Pons (tissue), 1 donor: ENCODE measurements at places on chromosomes 5 and 9.

- DNase-seq = no peak
Observed at GRCh38 chr9:4289411-4290326, 10.2 kb downstream of the GLIS3 start.

DNA sequence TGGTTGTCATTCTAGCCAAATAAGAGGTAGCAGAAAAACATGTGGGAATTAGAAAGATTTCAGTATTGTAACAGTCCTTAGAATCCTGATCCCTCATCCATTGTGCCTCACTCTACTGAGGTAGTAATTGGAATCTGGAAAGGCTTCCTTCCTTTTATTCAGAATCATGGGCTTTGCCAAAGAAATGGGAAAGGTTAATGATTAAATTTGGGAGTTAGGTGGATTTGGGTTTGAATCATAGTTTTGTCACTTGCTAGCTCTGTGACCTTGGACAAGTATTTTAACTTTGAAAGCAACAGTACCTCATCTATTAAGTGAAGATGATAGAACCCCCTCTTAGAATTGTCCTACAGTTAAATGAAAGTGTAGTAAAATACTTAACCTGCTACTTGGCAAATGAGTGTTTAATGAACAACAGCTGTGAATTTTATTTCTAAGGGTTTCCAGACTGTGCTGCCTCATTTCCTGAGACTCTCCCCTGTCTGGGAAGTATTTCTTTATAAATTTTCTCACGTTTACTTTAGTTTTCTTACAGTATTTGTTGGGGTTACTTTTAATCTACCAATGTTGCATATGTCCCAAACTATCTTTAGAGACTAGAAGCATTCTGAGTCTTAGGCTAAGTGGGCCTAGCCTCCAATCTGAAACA is 11.7 kb downstream of the SPDL1 start:
- no peak for DNase-seq

GRCh38 chr5:31455172-31455571 is 76.7 kb downstream of the DROSHA start:
- DNase-seq = no peak

DNA sequence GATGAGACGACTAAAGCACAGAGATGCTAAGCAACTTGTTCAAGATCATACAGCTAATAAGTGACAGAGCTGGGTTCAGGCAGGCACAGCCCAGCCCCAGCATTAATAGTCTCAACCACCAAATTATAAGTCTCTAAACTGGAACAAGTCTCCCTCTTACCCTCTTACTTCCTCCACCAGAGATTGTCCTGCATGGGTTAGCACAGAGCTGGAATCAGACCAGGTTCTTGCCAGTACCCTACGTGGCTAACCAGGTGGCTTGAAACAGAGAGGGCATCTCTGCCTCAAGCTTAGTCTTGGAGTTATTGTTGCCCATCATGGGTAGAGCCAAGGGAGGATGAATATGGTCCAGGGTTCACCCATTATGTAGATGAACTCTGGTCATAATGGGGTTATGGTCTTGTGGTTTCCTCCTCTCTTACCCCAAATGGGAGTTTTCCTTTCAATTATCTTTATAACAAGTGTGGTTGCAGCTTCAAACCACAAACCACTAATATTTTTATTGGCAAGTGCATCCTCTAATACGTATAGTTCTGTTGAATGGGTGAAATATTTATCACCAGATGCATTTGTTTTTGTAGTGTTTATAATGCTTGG is 8.3 kb upstream of the XPA start:
- no peak for DNase-seq

GRCh38 chr5:113281194-113281593 is 153.6 kb downstream of the TSSK1B start:
- DNase-seq = no peak

DNA sequence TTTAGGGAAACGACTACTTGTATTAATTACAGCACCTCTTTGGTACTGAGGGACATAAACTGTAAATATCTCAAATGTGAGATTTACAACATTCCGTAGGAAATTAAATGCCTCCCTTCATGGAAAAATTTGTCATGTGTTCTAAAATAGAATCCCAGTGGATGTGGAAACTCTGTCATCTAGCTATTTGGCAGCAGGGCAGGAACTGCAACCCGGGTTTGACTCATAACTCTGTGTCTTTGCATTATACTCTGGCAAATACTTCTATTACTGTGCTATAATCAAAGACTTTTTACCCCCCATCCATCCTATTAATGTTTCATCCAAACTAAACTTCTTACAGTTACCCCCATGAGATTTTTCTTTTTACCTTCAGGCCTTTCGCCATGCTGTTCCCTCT is 6.6 kb downstream of the PLPPR1 start:
- no peak for DNase-seq

GRCh38 chr5:37957218-37957617 is 117.4 kb upstream of the GDNF start:
- DNase-seq = no peak

GRCh38 chr9:104227108-104227507 is 133.0 kb downstream of the SMC2 start:
- no peak for DNase-seq

DNA sequence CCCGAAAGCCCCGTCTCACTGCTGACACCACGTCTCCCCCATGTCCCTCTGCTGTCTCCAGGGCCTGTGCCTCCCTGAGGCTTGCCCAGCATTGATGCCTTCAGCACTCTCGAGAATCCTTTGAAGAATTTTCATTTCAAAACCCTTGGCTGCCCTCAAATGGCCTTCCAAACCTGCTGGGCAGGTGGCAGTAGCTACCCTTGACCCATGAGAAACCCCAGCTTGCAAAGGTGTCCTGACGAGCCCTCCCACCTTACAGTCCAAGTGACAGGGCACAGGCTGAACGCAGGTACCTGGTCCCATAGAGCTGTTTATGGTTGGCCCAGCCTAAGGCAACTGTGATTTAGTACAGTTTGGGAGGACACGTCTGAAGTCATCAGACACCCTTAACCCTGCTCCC is 97.2 kb upstream of the SPIN1 start:
- DNase-seq = no peak

- no peak for DNase-seq
Observed at GRCh38 chr9:105503881-105504280, 54.0 kb upstream of the FKTN start.

GRCh38 chr9:18874069-18874468 is 158.9 kb downstream of the SAXO1 start:
- DNase-seq = no peak

- DNase-seq = no peak
Observed at GRCh38 chr5:135395451-135395850, 3.6 kb downstream of the MACROH2A1 start.

GRCh38 chr9:811106-811531 is 30.4 kb upstream of the DMRT1 start:
- no peak for DNase-seq

GRCh38 chr5:163094492-163095180 is 342.8 kb upstream of the CCNG1 start:
- no peak for DNase-seq

DNA sequence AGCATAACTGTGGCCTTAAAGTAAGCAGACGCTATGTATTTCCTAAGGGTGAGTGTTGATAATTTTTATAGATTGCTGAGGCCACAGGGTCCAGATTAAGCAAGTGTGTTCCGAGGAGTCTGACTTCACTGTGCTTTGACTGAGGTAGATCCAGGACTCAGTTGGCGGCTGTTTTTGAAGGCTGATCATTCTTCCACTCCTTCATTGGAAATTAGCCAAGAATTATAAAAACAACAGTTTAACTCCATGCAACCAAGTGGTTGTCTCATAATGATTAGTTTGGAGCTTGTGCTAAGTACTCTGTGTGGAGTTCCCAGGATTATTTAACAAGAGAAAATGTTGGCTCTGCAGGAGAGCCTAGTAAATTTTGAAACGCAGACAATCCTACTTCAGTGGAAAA is 19.1 kb downstream of the IQGAP2 start:
- no peak for DNase-seq

DNA sequence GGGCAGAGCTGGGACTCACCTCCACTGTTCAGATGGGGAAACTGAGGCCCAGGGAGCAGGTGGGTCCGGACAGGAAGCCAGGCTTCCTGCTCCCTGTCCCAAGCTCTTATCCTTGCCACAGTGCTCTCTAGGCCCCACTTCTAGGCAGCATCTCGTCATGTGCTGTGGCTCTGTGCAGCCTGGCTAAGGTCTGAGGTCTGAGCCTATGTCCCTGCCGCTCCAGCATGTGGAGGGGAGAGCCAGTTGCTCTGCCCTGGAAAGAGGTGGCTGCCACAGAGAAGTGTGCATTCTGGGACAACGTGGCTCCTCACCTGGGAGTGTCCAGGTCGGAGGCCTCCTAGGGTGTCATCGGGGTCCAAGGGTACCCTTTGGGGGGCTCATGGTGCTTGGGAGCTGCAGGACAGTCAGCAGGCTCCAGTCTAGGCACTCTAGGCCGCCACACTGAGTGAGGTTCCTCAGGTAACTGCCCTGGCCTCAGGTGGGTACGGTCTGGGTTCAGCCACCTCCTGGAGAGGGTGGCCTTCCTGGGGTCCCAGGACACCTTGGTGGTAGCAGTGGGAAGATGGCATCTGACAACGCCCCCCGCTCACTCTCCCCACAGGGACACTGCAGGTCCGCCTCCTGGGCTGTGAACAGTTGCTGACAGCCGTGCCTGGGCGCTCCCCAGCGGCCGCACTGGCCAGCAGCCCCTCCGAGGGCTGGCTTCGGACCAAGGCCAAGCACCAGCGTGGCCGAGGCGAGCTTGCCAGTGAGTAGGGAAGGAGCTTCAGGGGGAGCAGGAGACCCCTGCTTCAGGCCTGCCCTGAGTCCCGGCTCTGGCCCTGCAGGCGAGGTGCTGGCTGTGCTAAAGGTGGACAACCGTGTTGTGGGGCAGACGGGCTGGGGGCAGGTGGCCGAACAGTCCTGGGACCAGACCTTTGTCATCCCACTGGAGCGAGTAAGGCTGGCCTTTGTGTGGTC is 10.4 kb downstream of the PKN3 start:
- DNase-seq = no peak

DNA sequence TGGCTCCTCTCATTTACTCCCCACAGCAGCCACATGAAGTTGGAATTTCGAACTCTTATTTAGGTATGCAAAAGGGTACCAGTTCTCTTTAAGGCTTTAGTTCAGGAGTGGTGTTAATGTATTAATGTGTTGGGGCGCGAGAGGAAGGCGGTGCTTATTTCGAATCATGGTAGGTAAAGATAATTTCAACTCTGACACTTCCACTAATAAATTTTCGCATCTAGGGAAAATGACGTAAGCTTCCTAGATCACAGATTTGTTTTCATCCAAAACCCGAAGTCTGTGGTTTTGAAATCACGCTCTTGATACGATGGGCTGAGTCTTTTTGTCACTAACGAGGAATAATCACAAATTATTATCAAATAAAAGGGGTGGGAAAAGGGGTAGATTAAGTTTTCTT is 681 bp downstream of the PPWD1 start:
- DNase-seq = no peak

DNA sequence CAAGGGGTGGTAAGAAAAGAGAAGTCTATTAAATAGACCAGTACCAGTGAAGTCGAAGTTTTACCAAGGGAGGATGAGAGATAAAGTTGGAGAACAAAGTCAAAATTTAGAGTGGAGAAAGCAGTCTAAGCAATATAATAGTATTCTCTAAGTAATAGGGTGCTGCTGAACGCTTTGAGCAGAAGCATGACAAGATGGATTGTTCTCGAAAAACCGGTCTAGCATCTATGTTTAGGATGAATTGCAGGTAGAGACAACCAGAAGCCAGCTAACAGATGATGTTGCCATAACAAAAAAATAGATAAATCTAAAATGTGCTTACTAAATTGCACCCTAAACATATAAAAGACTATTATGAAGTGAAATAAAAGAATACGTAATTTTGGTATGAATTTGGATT is 237.0 kb downstream of the PRELID2 start:
- no peak for DNase-seq

- no peak for DNase-seq
Observed at GRCh38 chr5:181241393-181241975, 2.2 kb downstream of the RACK1 start.

- DNase-seq = no peak
Observed at GRCh38 chr5:168770036-168770498, 190.9 kb upstream of the PANK3 start.
